NCI-H1417 (cell line): ENCODE measurements at places on chromosomes 16 and 17.

DNA sequence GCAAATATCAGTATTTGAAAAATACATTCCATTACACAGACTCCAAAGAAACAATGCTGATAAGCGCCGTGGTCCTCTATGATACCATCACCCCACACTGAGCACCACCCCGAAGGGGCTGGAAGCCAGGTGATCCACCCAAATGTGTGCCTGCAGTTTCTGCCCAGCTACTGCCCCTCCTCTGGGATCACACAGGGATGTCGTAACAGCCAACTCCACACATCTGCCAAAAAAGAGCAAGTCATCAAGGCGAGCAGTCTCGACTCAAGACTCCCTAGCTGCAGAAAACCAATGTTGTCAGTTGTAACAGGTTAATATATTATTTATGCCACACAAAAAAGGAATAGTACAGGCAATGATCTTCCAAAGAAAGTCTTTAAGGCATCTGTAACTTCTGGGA, 21.0 kb downstream of the CYB5D2 start:
- no peak for DNase-seq

GRCh38 chr17:386141-386876, 33.7 kb upstream of the RPH3AL start:
- peak; percentile 46 for DNase-seq

- no peak for DNase-seq
Measured at GRCh38 chr17:8420041-8420934, 15.4 kb upstream of the NDEL1 start.

- DNase-seq, result no peak
Measured at GRCh38 chr17:21129023-21129681, 2.4 kb downstream of the DHRS7B start.

DNA sequence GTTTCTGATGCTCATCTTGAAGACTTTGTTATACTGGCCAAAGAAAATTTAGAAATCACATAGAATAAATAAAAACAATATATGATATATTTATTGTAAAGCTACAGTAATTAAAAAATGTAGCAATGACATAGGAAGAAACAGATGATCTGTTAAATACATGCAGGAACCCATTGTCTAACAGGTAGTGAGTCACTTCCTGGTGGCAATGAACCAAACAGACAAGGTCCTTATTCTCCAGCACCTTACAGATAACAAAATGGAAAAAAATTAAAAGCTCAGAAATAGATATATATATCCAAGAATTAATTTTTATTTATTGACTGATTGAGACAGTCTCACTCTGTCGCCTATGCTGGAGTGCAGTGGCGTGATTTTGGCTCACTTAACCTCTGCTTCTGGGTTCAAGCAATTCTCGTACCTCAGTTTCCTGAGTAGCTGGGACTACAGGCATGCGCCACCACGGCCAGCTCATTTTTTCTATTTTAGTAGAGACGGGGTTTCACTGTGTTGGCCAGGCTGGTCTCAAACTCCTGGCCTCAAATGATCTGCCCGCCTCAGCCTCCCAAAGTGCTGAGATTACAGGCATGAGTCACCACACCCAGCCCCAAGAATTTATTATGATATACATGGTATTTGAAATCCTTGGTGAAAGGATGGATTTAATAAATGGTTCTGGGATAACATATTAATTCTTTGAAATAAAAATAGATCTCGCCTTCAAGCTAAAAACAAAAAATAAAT, 7.5 kb downstream of the NETO2 start:
- no peak for DNase-seq

DNA sequence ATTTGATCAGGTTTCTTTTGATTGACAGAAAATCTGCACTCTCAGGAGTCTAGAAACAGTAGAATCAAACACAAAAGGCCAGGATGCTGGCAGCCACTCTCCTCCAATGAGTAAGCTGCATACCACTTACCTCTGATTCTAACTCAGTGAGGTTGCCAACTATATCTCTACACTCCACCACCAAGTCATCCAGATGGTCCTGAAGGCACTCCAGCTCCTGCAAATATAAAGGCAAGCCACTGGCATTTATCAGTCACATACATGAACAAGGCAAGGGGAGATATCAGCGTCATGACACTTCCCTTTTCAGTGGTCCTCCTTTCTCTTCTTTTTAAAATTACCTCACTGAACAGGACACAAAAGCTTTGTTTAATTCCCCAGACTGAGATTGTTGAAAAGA, 53.1 kb upstream of the CLEC18B start:
- no peak for DNase-seq

- no peak for DNase-seq
Measured at GRCh38 chr17:72977771-72978417, 114.6 kb downstream of the SLC39A11 start.

DNA sequence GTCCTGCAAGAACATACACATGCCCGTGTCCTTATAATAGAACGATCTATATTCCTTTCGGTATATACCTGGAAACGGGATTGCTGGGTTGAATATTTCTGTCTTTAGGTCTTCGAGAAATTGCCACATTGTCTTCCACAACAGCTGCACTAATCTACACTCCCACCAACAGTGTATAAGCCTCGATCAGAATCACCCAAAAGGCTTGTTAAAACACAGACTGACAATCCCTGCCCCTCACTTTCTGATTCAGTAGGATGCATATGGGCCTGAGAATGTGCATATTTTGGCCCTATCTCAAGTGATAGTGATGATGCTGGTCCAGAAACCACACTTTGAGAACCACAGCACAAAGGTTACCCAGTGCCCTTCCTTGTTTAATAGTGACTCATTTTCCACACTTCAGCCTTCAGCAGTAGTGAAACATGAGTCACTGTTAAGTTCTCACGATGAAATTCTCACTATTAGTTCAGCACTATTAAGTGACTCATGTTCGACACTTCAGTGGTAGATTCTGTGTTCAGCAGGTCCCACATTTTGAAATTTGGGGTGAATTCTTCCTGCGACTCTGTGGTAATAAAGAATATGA, 215.6 kb downstream of the GRIN2A start:
- no peak for DNase-seq

DNA sequence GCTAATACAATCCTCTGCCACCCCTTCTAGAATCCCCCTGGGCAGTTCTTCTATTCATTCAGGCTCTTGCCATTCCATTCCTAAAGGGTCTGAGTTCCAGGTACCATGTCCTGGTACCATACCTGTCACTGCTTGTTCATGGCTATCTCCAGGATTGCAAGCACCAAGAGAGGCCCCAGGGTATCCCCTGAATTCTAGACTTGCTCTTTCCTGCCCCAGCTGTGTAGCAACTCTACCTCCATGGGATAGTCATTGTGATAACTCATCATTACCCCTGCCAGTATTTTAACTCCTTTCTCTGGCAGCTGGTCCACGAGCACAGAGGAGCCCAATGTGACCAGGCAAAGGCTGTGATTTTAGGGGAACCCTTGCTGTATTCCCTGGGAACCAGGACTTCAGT, 143.7 kb upstream of the CDH5 start:
- DNase-seq, result no peak

- no peak for DNase-seq
Measured at GRCh38 chr17:59504821-59505220, 60.6 kb upstream of the DHX40 start.

GRCh38 chr17:3574231-3574630, 16.6 kb upstream of the TRPV3 start:
- no peak for DNase-seq

- no peak for DNase-seq
Measured at GRCh38 chr16:82848013-82848412, 221.2 kb downstream of the CDH13 start.

DNA sequence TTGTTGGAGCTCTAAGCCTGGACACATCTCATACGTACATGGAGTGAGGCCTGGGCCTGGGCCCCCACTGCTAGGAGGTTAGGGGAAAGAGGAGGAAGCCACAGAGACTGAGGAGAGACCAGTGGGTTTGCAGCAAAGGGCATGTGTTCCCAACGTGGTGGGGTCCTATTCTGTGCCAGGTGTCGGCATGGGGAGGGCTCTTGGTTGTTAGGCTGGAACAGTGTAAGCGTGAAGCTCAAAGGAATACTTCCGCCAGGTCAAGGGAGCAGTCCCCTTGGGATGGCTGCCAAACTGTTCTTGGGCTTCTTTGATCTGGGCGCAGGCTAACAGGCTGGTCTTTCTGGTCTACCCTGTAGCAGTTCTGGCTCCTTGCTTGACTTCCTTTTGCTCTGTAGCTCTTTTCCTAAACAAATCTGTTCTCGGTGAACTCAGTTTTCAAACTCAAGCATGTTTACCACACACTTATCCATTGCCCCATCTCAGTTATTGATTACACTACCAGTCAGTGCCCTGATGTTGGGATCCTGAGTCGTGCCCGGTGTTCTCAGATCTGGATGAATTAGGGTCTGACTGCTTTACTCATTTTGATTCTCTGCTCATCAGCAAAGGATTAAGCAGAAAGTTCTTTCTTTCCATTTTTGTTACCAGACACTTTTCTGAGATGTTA, 36.4 kb downstream of the GPT2 start:
- DNase-seq, result no peak

GRCh38 chr17:45290269-45290765, 26.5 kb downstream of the MAP3K14 start:
- DNase-seq, result no peak

- no peak for DNase-seq
Measured at GRCh38 chr16:28082624-28083023, 19.1 kb upstream of the GSG1L start.
